Myocyte (in vitro differentiated cells): ENCODE measurements at places on chromosomes 7 and 10. TPM values are rescaled to one million over a fixed set of nuclear protein-coding genes. Genes with fewer than 3 reads are reported as not detected.

DNA sequence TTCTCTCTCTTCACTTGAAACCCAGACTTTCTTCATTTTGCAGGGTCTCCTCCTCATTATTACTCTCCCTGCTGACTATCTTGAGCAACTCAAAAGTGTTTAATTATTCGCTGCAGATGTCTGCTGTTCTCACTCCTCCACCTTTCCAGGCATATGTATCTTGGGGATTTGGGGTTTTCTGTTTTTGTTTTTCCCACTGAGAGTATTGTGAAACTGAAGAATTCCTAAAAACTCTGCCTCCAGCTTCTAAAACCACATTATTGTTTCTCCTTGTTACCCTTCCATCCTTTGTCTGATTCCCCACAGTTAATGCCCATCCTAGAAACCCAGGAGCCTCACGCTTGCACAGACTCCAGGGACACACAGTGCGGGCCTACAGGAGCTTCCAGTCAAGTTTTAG lies 51.3 kb downstream of the WNT2 start:
- no peak for DNase-seq

- DNase-seq, result no peak
Observed at GRCh38 chr10:84087202-84087601, 52.1 kb upstream of the GHITM start.

GRCh38 chr7:80392229-80393169 lies 119.4 kb downstream of the GNAT3 start:
- peak; percentile 68 for DNase-seq

- no peak for DNase-seq
Observed at GRCh38 chr7:2107386-2108070, 125.2 kb downstream of the MAD1L1 start.

The TEX47 gene
- not detected in 2 replicates for total RNA-seq

The C1QL3 gene
- not detected in 2 replicates for total RNA-seq
